ENCODE measurements at places on chromosomes 6 and 20. TPM values are rescaled to one million over a fixed set of nuclear protein-coding genes. Genes with fewer than 3 reads are reported as not detected.

DNA sequence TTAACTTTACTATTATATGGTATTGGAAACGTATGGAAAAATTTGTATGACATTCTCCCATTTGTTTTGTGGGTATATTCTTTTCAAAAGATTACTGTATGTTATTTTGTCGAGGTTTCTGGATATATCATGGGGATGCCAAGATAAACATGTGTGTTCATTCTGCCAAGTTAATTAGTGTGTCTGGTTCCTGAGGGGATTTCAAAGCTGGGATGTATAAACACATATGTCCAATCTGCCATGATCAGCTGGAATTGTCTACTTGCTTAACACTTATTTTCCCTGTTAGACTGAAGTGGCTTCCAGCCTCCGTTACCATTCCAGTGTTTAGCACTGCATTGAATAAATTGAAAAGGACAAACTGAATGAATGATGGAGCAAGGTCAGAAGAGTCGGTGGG is 86.2 kb downstream of the DNAH8 start:
- DNase-seq = no peak

DNA sequence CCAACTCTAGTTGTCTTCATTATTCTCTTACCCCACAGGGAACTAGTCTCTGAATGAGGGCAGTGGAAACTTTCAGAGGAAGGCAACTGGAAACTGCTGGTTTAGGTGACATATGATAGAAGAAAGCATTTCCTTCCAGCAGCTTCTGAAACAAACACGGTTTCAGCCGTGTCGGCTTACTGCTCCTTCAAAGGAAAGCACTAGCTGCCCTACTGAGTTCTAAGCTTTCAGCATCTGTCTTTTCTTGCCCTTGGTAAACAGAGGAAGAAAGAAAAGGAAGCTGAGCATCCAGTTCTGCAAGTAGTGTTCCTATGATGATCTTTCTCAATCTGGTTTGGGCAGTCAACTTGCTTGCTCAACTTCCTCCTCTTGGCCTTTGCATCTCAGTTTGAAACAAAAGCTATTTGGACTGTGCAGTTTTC is 117.5 kb upstream of the CEP85L start:
- no peak for DNase-seq

DNA sequence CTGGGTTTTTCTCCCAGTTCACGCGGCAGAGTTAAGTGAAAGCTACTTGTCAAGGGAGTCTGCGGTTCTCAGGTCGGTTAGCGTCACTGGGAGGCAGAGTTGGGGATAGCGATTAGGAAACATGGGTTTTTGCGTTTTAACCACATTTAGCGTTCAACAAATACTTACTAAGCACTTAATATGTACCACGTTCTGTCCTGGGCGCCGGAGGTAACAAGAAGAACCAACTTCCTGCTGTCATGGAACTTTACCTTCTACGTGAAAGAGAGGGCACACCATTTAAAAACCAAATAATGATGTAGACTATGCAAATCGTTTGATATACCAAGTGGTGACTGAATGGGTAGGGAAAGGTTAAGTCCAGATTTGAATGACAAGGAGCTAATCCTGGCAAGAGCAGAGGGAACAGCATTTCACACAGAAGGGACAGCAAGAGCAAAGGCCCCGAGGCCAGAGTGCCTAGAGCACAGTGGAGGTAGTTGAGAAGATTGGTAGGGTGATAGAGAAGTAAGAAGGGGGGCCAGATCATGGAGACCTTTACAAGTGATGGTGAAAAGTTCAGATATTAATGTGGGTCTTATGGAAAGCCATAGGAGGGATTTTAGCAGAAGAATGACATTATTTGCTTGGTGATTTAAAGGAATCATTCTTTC is 744 bp downstream of the RIOK1 start:
- no peak for DNase-seq

GRCh38 chr6:149922642-149923326 is at the start of gene RAET1G:
TSS of gene RAET1G (minus strand) at chr6:149923121. CDS start at chr6:149923010, 111 bp downstream.
- peak; percentile 86 for DNase-seq

DNA sequence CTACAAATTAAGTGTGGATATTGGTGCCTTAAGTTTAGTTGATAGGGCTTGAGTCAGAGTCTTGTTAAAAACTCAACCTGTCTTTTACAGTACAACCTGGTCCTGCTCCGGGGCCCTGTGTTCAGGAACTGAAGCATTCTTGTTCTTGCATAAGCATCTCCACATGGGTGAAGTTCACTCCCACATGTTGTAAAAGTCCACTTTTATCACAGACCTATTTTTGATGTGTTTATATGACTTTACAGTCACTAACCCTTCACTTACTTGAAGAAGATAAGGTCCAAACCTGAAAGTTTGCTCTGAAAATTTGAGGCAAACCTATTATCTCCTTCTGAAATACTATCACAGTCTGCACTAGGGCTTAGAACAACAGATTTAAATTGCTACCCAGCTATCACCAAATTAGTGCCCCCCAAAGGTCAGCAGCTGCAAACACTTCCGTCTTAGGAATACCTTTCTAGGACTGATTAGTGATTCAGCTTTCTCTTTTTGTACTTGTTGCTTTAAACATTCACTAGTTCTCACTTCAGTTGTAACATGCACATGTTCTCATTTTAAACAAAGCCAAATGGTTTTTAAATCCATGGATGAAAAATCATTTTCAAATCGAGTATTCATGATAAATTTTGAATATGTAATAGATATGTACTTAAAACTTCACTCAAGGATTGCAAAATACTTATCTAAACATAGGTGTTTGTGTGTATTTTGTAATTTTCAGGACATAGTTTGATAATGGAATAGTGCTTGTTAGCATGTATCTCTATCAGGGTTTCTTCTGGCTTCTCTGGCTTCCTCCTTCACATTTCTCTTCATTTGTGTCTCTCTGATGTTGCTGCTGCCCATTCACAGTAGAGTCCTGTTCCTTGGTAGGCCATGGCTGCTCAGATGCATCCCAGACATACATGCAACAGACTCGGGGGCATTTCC is 469.8 kb upstream of the SOX4 start:
- no peak for DNase-seq

DNA sequence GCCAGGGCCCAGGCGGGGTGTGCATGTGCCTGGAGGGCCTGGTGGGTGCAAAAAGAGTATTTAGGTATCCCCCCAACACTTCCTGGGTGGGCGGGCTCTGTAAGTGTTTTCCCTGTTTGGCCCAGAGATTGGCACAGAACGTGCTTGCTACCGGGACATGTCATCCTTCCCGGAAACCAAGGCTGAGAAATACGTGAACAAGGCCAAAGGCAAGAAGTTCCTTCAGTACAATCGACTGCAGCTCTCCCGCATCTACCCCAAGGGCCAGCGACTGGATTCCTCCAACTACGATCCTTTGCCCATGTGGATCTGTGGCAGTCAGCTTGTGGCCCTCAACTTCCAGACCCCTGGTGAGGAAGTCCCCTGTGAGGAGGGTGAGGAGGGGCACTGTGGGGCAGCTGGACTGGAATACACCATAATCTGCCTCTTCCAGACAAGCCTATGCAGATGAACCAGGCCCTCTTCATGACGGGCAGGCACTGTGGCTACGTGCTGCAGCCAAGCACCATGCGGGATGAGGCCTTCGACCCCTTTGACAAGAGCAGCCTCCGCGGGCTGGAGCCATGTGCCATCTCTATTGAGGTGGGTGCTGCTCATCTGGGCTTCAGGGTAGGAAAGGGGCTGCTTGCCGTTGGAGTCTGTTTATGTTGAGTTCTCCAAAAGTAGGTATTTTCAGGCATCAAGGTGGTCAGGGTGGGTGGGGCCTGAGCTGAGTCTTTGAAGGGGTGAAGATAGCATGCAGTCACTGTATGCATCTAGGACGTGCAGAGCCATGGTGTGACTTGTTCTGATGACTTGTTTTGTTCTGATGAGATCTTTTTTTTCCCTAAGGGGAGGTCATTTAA is 35.2 kb downstream of the PLCG1 start:
- DNase-seq = peak; percentile 8

DNA sequence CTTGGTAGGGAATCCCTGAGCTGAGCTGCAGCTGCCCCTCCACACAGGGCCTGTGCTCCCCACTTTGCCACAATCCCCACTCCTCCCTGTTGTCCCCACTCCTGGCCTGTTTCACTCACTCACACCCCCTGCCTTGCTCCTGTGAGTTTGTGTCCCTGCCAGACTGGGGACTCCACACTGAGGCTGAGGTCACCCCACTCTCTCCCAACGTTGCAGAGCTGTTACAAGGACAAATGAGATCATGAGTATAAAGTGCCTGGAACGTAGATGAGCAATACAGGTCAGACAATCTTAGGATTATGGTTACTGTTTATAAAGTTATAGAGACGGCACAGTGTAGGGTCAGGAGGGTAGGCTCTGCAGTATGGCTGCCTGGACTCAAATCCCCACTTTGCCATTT is 426.0 kb upstream of the SULF2 start:
- no peak for DNase-seq

GRCh38 chr6:41536795-41537758 is 9.1 kb upstream of the FOXP4 start:
- DNase-seq = peak; percentile 82

DNA sequence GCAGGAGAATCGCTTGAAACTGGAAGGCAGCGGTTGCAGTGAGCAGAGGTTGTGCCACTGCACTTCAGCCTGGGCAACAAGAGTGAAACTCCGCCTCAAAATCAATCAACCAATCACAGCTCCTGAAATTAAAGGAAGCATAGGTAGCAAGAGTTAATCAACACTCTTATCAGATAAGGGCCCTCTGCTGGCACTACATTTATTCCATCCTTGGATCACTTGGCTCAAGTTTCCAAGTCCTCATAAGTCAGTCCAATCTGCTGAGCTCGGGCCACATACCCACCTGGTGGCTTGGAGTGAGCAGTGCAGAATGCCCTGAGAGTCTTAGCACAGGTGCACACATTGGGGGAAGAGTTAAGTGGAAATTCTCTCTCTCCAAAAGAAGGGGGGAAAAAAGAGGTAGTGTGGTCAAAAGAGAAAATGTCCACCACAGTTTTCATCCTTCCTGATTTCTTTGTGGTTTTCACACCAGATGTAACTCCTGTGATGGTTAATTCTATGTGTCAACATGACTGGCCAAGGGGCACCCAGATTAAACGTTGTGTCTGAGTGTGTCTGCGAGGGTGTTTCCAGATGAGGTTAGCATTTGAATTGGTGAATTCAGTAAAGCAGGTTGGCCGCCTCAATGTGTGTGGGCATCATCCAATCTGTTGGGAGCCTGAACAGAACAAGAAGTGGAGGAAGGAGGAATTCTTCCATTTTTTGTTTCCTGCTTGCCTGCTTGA is 14.2 kb upstream of the FAM8A1 start:
- no peak for DNase-seq

GRCh38 chr6:160430751-160431150 is 82.6 kb downstream of the SLC22A3 start:
- no peak for DNase-seq

DNA sequence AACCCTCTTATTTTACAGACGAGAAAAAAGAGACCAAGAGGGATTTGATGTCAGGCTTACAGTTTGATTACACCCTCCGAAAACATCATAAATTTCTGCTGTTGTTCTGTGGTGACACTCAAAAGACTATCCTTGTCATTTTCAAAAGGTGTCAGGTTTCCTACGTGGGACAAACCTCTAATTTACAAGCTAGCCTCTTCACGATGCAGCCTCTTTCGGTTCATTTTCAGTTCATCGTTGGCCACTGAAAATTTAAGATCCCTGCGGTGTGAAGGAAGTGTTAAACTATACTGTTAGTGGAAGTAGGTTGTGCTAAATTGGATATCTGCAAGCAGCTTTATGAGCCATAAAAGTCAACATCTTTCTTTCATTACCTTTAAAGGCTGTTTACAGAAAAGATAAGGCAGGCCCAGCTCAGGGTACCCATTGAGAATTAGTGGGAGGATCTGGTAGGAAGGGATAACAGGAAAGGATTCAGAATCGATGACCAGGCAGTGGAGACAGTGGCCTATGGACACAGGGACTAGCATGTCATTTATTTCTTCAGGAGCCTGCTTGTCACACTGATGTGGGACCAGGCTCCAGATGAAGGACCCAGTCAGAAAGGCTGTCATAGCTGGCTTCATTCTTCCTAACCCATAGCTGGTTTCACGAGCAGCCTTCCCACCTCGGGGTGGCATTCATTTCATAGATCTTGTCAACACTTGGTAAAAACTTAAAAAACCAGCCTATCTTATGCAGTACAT is 329.1 kb upstream of the SOX4 start:
- no peak for DNase-seq

GRCh38 chr6:39791850-39792539 is at the start of gene DAAM2:
TSS of gene DAAM2 (plus strand) at chr6:39792376. CDS start at chr6:39856303, 63,927 bp downstream.
- DNase-seq = peak; percentile 50

DNA sequence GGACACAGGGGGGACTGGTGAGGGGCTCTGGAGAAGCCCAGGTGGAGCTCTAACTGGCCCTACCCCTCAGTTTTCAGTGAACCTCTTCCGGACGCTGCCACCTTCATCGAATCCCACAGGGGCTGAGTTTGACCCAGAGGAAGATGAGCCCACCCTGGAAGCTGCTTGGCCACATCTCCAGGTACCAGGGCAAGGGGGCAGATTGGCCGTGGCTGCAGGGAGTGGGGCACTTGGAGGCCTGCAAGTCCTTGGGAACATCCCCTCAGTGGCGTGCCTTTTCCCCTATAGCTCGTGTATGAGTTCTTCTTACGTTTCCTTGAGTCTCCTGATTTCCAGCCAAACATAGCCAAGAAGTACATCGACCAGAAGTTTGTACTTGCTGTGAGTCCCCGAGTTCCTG is 6.6 kb downstream of the MEA1 start:
- DNase-seq = no peak

GRCh38 chr20:8796088-8796660 is 272.7 kb upstream of the PLCB4 start:
- no peak for DNase-seq

- DNase-seq = no peak
Observed at GRCh38 chr20:40203032-40203431, 486.0 kb downstream of the MAFB start.

MCHR2 gene
- total RNA-seq = not detected

RAMACL gene
- 1.2 TPM for total RNA-seq

DHX16 gene
- 43.0 TPM for total RNA-seq

STMND1 gene
- 1.1 TPM for total RNA-seq

RRBP1 gene
- total RNA-seq = 219 TPM

KHDC1L gene
- not detected for total RNA-seq

SERPINB1 gene
- total RNA-seq = 22.3 TPM

ABHD16B gene
- not detected for total RNA-seq

RAB32 gene
- total RNA-seq = 43.4 TPM

CBLN4 gene
- 0.14 TPM for total RNA-seq

Measured in transverse colon (tissue), 4 donors.